T1000 (cell line): ENCODE measurements at places on chromosomes 6 and 20.

DNA sequence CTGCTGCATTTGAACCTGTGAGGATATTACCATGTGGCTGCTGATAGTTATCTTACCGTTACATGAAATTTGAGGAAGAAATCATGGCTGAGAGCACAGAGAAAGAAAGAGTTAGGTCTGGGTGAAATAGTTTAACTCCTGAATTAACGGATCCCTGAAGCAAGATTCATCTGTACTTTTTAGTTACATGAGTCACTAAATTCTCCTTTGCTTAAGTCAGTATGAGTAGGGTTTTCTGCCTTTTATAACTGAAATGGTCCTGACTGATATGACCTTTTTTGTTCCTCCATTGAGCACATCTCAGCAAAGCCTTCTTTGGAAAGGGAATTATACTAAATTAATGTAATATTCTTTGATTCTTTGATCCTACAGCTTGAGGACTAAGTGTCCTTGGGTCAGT lies 333.3 kb upstream of the ZFP64 start:
- DNase-seq: no peak

DNA sequence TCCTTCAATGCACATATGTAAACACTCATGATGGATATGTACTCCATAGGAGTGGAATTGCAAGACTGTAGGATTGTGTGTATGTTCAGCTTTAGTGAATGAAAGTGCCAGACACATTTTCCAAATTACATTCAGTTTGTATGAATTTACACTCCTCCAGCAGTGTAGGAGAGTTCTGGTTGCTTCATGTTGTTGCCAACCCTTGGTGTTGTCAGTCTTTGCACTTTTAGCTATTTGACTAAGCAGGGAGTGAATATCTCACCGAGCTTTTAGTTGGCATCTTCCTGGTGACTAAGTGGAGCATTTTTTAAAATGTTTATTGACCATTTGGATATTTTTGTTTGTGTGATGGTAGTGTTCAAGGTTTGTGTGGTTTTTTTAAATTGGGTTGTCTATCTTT lies 23.9 kb downstream of the NKX2-4 start:
- DNase-seq: no peak

GRCh38 chr20:45087097-45087790 lies 13.7 kb downstream of the KCNS1 start:
- DNase-seq: no peak

GRCh38 chr6:31725502-31726350 lies 2.6 kb downstream of the MPIG6B start:
- no peak for DNase-seq

DNA sequence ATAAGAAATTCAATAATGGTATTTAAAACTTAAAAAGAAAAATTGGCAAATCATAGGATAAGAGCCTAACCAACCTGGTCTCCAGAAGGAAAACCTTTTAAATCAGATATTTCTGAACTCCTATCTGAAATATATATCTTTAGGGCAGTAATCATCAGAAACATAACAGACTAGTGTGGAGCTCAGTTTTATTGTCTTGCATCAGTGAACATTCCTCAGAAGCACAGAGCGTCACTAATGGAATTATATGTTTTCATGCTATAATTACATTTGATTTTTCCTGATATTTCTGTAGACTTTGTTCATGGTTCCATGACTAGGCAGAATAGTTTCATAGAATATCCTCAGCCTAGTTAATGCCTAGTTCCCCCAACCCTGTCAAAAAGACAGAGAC lies 262.2 kb downstream of the EYA4 start:
- no peak for DNase-seq

- no peak for DNase-seq
Observed at GRCh38 chr6:142945446-142946180, 637 bp upstream of the HIVEP2 start.

- no peak for DNase-seq
Observed at GRCh38 chr20:57313951-57314350, 15.7 kb upstream of the SPO11 start.

- DNase-seq: no peak
Observed at GRCh38 chr6:135183002-135183531, 2.0 kb downstream of the MYB start.

DNA sequence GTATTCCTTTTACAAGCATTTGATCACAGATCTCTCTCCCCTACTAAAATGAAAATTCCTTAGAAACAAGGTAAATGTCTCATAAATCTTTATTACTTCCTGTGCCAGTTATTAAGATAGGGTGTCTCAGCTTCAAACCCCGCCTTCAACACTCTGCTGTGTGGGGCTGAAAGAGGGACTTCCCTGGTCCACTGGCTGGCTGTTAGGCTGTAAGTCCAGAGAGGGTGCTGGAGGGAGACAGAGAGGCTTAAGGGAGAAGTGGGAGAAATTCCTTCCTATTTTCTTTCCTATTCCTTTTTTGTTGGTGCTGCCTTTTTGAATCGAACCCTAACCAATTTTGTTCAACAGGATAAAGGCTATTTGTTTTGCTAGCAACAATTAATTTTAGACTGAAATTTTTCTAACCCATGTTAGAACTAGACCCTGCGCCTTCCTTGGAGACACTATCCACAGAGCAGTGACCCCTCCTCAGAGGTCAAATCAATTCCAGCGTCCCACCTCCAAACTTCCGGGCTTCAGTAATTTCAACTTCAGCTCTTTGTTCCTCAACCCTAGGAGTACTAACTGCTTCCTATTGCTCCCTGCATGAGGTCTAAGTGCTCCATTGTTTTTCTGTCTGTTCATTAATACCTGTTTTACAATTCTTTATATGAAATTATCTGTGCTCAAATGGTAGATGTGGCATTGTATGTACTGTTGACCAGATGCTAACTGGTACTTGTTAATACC lies 207.5 kb upstream of the OPRM1 start:
- DNase-seq: no peak

DNA sequence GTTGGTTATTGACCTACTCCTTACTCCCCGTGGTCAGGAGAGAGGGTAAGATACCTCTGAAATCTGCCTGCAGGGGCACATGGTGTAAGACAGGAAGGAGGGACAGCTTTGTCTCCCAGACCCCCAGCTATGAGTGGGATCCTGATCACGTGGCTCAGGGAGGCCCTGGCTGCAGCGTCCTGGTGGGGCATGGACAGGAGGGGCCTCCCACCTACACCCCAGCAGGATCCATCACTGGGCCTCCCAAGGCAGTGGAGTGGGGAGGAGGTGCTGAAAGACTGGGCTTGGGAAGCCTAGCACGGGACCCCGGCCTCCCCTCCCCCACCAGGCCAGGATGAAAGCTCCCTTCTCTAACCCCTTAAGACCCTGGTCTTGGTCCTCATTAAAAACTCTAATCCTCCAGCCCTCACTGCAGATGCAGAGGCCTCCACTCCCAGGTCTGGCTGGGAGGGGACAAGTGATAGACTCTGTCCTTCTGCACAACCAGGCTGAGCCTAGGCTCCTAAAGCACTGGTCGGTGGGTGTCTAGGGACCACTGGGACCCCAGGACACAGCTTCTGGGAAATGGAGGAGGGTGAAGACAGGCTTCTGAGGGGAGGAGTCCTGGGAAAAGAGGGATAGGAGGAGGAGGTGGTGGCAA lies 29.6 kb upstream of the VEGFA start:
- no peak for DNase-seq

DNA sequence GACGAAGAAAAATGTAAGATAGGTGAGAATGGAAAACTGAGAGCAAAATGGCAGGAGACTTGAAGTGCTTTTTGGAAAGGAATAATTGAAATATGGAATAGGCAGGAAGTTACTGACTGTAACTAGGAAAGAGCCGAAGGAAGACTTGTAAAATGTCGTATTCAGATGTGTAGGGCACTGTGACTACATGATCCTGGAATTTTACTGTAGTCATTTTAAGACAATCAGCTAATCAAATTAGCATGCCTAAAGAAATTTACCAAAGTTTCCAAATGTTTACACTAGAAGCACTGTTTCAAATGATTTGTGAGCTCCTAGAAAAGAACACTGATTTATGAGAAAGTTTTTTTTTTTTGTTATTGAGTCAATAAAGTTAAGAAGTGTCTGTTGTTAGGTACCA lies 21.2 kb upstream of the ADIG start:
- no peak for DNase-seq

- DNase-seq: no peak
Observed at GRCh38 chr20:57445298-57445697, 54.1 kb downstream of the RBM38 start.

- DNase-seq: no peak
Observed at GRCh38 chr6:40349123-40349900, 237.9 kb downstream of the LRFN2 start.

- DNase-seq: no peak
Observed at GRCh38 chr6:135540207-135540840, 42.8 kb upstream of the AHI1 start.

GRCh38 chr6:146984251-146984924 lies 219.8 kb upstream of the STXBP5 start:
- DNase-seq: no peak

DNA sequence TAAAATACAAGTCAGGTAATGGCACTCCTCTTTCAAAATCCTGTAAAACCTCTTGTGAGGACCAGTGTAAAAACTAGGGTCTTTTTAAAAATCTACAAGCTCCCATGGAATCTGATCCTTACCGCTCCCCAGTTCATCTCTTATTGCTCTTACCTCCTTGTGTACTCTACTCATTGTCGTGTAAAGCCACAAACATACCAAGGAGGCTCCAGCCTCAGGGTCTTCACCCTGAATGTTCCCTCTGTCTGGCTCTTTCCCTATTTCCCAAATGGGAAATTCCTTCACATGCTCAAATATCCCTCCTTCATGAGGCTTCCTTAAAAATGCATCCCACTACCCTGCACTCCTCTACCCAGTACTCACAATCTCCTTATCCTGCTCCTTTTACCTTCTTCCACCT lies 67.1 kb downstream of the TASP1 start:
- DNase-seq: no peak
